Ureter (tissue), 1 donor: ENCODE measurements at places on chromosomes 5 and 9.

GRCh38 chr5:162786234-162786633 lies 651.2 kb upstream of the CCNG1 start:
- DNase-seq: no peak

- no peak for DNase-seq
These were observed 94.0 kb downstream of the RAPGEF6 start for GRCh38 chr5:131541071-131541470.

DNA sequence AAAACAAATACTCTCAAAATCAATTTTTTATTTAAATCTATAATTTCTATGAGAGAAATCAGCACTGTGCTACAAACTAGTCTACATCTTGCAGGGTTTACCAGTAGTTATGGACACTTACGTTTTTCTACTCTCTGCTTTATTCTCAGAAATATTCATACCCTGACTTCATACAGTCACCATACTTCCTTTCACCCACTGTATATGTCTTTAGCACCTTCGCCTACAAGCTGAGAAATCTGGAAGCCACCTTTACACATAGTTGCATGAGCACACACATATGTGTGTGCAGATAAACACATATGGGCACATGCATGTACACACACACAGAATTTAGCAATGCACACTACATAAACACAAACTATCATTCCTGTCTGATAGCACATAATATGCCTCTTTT lies 177.0 kb downstream of the ST8SIA4 start:
- DNase-seq: no peak

DNA sequence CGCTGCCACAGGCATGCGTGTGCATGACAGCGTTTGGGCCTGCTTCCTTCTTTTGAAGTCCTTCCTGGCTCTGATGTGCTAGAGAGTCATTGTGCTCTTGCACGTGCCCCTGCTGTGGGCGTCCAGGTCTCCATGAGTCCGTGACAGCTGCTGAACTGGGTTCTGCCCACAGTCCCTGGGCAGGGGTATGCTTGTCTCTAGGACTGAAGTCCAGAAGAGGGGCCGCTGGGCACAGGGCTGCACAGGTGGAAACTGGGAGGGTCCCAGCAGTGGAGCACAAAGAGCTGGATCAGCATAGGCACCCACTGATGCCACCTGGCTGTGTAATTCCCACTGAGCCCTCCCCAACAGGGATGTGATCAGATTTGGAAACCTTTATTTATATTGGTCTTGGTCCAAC lies 169.4 kb downstream of the IRX2 start:
- DNase-seq: no peak

- no peak for DNase-seq
These were observed 5.9 kb upstream of the TAL2 start for GRCh38 chr9:105656131-105656921.

- DNase-seq: no peak
These were observed 103.9 kb downstream of the SPOCK1 start for GRCh38 chr5:137395011-137395755.

GRCh38 chr5:151234476-151235238 lies 10.8 kb upstream of the CCDC69 start:
- peak; percentile 70 for DNase-seq

- DNase-seq: no peak
These were observed 126.1 kb downstream of the GAS1 start for GRCh38 chr9:86821006-86821845.

DNA sequence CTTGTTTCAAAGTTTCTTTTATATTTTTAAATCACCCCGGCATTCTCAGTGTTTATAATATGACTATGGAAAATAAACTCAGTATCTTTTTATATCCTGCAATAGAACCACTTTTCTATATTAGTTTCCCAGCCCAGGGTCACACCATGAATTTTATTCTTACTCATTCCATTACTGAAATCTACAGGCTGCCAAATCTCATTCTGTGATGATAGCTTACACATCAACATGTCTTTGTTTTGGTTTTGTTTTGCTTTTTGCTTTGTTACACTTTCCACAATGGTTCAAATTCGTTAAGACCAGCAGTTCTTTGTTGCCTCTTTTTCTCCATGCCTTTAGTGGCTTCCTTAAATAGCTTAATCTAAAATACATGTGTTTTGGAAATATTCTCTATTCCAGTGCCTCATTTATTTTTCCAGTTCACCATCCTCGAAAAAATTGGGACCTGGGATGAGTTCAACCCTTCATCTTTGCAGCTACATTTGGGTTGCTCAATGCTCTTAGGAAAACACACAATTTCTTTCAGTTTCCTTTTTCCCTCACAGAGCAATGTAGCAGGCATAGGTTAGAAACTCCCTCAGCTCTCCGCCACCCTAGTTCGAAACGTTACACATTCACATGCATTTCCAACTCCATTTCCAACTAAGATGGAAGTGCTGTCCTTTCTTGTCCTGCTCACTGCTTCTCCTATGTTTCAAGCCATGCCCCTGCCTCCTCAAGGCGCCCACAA lies 1146.3 kb downstream of the MAT2B start:
- DNase-seq: no peak

DNA sequence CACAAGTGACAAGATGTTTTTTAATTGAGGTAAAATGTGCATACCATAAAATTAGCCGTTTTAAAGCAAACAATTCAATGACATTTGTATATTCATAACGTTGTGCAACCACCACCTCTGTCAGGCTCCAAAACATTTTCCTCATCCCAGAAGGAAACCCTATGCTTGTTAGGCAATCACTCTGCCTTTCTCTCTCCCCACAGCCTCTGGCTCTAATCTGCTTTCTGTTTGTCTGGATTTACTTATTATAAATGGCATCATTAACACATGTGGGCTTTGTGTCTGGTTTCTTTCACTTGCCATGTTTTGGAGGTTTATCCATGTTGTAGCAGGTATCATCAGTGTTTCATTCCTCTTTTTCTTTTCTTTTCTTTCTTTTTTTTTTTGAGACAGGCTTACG lies 1.4 kb upstream of the N4BP3 start:
- DNase-seq: no peak

- peak; percentile 91 for DNase-seq
These were observed at the start of gene TRIM52 for GRCh38 chr5:181260720-181261319. TSS of gene TRIM52 (minus strand) at chr5:181261143. CDS start at chr5:181260813, 330 bp downstream.

DNA sequence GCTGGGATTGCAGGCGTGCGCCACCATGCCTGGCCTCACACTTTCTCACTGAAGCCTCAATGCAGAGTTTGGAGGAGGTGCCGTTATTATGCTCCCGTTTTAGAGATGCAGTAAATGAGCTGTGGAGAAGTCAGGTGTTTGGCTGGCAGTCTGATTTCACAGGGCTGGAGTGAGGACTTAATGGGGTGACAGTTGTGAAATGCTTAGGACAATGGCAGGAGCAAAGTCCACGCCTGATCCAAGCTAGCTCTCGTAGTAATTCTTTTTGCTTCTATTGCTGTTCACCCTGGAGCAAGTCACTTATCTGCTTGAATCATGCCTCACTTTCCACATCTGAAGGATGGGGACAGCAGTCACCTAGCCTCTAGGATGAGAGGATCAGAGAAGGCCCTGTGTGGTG lies 21.8 kb downstream of the UNC5A start:
- no peak for DNase-seq

DNA sequence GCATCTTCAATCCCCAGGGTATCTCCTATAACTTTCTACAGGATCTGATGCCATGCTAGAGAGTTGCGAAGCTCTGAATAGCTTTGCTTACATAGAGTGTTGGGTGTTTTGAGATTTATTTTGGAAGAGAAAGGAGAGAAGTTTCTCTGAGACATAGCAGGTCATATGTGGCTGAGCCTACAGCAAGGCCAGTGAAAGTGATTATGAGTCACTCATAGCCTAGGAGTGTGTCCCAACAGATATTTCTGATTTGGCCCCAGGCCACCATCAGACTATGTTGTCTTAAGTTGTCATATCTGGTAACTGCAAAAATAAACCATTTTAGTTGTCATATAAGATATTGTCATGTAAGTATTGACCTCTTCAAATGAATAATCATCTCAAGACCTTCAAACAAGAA lies 132.0 kb upstream of the RAI14 start:
- no peak for DNase-seq

- no peak for DNase-seq
These were observed 56.3 kb downstream of the SLF1 start for GRCh38 chr5:94674490-94675382.

DNA sequence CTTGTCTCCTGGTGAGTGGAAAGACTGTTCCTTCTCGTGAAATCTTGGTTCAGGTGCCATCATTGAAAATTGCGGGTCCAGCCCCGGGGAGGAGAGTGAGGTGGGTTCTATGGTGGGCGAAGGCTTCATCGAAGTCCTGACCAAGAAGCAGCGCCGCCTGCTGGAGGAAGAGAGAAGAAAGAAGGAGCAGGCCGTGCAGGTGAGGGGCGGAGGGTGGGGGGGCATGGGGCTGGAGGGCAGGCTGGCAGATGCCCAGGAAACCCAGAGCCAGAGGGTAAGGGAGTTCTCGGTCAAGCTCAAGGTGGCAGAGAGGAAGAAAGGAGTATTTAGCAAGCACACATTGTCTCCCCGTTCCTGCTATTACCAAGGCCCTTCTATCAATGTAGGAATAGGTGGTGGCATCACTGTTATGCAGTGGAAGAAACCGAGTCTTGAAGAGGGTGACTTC lies 24.3 kb upstream of the POMT1 start:
- no peak for DNase-seq

DNA sequence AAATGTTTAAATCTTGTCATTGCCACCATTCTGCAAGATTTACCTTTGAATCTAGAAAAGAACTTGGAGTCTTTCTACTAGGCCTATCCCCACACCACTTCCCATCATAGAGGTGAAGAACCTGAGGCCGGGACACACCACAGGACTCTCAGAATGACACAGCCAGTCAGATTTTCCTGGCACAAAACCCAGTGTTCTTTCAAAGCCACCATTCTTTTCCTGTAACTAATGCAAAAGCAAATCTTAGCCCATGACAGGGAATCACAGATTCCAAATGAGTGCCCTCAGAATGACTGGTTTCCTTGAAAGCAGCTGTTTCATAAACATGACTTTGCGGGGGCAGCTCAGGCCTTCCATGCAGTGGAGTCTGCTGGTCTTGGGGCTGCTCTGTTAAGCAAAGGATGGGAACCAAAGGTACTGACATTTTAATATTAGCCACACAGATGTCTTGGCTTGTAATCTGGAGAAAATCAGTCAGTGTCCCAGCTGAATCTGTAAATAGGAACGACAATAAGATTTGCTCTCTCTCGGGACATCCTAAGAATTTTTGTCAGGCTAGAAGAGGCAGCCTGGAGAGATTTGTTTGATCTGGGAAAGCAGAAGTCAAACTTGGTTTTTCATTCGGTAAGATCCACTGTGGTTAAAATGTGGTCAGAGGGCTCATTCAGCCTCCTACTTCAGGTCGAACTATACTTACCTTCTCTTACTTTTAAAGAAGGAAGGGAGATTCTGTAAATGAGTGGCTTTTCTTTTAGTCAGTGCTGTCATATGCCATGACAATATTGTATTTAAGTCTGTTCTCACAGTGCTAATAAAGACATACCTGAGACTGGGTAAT lies 115.1 kb downstream of the PALM2AKAP2 start:
- no peak for DNase-seq

DNA sequence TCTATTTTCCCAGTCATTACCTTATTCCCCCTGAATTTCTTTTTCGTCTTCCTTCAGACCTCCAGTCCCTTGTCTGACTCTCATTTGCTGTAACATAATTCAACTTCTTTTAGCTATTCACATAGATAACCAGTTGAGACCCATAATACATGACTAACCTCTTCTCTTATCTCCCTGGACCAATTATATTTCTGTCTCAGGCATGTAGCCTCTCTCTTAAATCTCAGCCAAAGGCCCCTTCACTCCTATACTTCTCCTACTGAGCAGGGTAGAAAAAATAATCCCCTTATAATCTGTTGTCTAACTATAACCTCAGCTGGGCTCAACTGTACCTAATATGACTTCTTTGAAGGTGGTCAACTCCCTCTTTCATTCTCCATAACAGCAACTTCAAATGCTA lies 20.9 kb downstream of the RANBP6 start:
- no peak for DNase-seq

GRCh38 chr5:109563189-109563588 lies 126.5 kb upstream of the MAN2A1 start:
- DNase-seq: no peak

- no peak for DNase-seq
These were observed 353.7 kb downstream of the SLCO4C1 start for GRCh38 chr5:101942321-101942882.

DNA sequence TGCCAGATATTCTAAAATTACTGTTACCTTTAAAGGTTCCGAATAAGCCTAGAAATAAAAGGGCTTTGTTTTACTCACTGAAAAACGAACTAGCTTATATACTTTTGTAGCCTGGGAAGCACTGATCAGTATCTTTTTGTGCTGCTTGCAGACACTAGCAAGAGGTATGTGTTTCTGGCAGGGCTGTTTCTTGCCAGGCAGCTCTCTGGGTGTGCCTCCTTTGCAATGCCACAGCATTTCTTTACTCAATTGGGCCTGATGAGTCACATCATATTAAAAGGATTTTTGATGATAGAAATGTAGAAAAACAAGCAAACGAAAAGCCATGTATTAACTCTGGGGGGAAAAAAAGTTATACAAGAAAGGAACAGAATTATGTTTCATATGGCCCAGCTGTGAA lies 35.6 kb downstream of the CD180 start:
- peak; percentile 75 for DNase-seq

GRCh38 chr9:86997951-86998350 lies 50.6 kb upstream of the GAS1 start:
- DNase-seq: no peak

- DNase-seq: no peak
These were observed 213.7 kb downstream of the RFK start for GRCh38 chr9:76180541-76180940.

- DNase-seq: no peak
These were observed 4.3 kb downstream of the MGAT4B start for GRCh38 chr5:179802207-179802883.

- no peak for DNase-seq
These were observed 13.9 kb upstream of the BASP1 start for GRCh38 chr5:17203329-17204132.

DNA sequence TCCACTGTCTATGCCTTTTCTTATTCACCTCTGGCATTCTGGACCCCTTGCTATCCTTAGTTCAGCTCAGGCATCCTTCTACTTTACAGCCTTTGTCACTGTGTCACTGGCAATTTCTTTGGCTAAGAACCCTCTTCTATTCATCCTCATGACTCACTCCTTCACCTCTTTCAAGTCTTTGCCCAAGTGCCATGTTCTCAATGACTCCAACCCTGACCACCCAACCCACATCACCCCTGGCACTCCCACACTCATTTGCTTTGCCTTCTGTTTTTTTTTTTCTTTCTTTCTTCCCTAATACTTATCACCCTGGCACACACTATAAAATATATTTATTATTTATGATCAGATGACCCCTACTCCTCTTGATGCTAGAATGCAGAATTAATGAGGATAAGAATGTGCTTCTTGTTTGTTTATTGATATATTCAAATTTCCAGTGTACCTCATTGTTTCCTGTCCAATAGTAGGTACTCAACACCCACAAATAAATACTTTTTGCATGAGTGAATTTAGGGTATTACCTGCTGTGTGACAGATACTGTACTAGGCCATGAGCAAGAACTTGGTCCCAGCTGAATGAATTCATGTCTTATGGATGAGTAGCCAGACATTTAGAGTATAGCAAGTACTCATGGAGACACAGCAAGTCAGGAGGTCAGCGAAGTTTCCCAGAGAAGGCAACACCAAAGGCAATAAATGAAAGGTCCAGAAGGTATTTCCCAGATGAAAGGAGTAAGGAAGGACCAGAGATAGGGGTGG lies 236.1 kb downstream of the PAPPA start:
- no peak for DNase-seq

- no peak for DNase-seq
These were observed 105.6 kb downstream of the FGF18 start for GRCh38 chr5:171525085-171525484.
